ENCODE measurements at places on chromosomes 16 and 17.

DNA sequence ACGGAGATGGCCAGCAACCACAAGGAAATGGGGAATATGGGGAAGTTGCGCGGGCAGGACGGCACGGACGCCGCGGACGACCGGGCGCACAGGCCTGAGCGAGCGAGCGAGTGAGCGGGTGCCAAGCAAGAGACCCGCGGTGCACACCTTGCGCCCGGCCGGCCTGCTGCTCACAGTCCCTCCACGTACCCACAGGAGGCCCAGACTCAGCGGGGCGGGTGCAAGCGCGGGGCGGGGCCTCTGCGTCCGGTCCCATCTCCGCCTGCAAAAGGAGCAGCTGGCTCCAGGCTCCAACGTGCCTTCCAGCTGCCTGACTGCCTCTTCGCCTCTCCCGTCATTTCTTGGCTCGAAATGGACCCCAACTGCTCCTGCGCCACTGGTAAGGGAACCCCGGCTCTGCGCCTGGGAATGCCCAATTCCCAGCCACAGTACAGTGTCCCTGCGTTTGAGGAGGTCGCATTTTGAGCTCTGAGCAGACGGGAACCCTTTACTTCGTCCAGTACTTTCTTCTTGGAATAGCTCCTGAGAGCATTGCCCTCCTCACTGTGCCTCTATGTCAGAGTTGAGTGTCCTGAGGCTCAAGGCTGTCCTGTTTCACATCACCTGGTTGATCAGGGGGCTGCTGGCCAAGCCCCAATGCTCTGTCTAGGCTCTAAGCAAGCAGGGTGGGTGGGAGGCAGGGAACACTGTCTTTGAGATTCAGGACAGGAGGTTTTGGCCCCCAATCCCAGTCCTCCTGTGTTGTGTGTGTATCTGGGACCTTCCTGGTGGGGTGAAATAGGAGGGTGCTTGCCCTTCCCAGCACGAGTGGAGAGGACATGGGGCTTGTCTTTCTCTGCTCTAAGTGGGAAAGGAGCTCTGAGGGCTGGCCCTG, 8.1 kb upstream of the MT1E start:
- DNase-seq = no peak

- DNase-seq = no peak
These were observed at the start of gene NPTX1 for GRCh38 chr17:80475910-80476876. NPTX1 (minus strand) TSS chr17:80476607; CDS start chr17:80476446, 161 bp downstream.

DNA sequence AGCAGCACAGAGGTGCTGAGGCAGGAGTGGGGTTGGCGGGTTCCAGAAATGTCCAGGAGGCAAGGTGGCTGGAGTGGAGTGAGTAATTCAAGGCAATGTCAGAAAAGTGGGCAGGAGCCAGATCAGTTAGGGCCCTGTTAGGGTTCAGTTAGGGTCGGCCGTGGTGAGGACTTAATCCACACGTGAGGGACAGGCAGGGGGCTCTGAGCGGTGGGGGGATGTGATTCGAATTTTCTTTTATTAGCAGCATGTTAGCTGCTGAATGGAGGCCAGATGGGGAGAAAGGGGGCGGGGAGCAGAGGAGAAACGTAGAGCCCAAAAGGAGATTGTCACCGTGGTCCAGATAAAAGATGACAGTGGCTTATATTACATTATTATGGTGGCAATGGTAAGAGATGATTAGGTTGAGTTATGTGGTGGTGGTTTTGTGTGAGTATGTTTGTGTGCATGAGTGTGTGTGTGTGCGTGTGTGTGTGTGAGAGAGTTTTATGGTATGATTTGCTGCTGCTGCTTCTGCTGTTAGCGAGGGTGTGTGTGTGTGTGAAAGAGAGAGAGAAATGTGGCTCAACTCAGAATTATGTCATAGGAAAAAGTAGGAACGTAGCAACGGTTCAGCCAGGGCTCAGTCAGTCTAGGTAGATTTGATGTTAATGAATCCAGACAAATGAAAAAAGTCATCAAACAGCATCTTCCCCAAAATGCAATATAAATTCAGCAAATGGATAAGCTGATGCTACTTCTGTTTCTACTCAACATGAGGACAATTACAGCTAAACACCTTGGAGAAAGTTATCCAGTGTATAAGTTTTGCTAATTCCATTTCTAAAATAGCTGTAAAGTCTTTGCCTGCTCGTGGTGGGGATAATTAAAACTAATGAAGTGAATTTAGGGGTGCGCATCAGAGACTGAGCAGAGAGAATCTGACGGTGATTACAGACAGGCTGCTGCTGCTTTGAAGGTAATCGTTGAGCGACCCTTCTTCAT, 390.6 kb downstream of the HAPSTR1 start:
- no peak for DNase-seq

DNA sequence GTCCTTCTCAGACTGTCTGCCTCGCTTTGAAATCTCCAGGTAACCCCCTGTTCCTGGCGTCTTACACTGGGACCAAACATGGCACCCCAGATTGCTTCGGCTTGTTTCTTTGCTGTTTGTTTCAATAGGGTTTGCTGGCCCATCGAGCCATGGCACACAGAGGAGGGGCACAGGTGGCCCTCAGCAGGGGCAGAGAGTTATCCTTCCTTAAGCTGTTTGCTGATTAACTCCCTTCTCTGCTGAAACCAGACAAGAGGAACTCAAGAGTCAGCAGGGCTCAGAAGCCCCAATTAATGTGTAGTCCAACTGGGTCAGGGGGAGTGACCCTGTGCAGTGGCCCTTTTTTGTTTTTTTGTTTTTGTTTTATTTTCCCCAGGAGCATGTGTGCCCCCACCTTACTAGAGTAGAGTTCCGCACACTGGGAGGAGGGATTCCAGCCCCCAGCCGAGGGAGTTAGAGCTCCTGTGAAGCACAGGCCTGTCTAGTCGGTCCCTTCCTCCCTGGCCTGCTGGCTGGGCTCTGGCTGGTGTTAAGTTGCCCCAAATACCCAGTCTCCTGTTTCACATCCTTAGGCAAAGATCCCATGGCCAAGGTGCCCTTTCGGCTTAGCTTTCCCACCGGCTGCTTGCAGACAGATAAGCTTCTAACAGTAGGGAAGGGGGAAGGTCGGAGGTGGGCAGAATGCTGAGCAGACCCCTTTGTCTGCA, 39.3 kb downstream of the YPEL2 start:
- no peak for DNase-seq

- DNase-seq = no peak
These were observed 12.3 kb upstream of the FASN start for GRCh38 chr17:82110298-82110697.

GRCh38 chr16:82037251-82037650, 2.2 kb downstream of the HSD17B2 start:
- no peak for DNase-seq

GRCh38 chr17:8806926-8807550, 7.9 kb upstream of the MFSD6L start:
- DNase-seq = no peak

GRCh38 chr16:29815032-29815721, 775 bp upstream of the PAGR1 start:
- DNase-seq = no peak

DNA sequence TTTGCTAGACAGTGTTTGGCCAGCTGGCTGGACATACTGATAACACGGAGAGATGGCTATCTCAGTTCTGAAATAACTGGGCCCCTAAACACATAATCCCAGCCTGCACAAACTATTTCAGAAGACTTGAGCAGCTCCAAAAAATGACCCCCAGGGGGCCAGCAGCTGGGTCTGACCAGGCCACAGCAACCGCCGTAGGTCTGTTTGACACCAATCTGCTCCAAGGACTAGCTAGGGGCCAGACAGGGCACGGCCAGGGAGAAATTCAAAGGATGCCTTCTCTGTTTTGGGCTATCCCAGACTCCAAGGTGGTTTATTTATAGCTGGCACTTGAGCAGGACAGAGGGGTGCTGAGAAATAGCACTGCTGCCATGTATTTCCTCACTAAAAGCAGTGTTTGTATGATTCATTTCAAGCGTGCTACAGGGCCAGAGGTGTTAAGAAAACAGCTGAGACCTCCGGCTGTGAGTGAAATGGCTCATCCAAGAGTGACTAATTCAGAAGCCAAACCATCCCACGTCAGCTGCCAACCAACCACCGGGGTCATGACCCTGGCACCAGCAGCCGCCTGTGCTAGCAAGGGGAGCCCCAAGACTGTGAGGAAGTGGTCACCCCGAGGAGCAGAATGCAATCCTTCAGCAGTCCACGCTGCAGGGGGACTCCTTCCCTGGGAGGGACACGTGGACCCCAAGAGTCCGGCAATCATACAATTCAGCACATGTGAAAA, 5.7 kb downstream of the GGA2 start:
- peak; percentile 96 for DNase-seq
